ENCODE measurements at places on chromosomes 5 and 9.

DNA sequence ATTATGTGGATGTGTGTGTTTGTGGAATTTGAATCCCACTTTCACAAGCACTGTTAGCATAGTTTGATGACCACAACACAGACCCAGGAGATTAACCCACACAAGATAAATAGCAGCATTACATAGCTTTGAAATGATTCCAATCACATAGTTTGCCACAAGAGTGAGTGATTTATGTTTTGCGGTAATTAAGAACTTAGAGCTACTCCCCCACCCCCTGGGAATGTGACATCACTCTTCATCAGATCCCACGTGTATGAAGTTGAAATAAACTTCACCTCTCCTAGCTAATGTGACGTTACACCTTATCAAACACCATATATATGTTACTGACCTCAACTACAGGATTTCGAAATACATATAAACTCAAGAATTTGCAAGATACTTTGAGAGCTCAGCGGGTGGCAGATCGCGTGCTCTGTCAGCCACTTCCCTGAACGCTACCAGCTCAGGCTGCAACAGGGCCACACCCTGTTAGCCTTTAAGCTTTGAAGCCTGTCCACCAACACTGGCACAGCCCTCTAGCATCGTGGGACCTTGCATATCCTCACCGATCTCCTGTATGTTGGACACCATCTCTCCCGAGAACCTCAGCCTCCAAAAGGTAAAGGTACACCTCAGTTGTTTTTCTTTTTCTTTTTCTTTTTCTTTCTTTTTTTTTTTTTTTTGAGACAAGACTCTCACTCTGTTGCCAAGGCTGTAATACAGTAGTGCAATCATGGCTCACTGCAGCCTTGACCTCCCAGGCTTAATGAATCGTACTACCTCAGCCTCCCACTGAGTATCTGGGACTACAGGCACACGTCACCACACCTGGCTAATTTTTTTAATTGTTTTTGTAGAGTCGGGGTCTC is 1.7 kb upstream of the AGTPBP1 start:
- DNase-seq: no peak

GRCh38 chr9:112757282-112757883 is 6.8 kb downstream of the SNX30 start:
- DNase-seq: no peak

GRCh38 chr9:37747271-37747753 is 6.3 kb upstream of the TRMT10B start:
- peak; percentile 36 for DNase-seq

DNA sequence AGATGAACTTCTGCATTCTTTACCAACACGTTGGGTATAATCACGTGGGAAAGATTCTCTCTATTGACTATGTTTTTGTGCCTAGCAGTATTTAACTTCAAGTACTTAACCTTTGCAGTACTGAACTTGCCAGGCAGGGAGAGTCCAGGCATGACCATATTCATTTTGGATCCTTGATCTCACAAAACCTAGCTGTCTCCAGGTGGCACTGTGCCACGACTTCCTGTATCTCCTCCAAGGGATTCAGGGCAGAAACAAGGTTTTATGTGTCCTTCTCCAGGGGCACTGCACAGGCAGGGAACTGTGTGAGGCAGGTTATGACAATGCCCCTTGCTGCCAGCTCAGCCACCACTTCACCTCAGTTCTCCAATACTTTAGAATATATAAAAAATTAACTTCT is 11.7 kb upstream of the IFNA5 start:
- no peak for DNase-seq

DNA sequence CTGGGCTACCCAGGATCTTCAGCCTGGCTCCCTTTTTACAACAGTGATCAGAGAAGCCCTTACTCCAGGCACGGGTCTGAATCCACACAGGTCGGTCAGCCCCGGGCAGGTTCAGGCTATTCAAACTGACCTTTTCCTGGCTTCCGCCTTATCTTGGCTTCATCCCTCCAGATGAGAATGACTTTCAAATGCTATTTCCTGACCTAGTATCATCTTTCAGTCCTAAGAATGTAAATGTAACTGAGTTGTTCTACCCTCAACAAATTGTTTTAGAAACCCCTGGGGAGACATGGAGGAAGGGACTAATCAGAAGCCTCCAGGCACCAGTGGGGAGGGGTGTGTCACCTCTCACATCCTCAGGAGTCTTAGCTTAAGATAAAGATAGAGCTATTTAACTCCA is 213.2 kb downstream of the EPB41L4A start:
- DNase-seq: no peak

DNA sequence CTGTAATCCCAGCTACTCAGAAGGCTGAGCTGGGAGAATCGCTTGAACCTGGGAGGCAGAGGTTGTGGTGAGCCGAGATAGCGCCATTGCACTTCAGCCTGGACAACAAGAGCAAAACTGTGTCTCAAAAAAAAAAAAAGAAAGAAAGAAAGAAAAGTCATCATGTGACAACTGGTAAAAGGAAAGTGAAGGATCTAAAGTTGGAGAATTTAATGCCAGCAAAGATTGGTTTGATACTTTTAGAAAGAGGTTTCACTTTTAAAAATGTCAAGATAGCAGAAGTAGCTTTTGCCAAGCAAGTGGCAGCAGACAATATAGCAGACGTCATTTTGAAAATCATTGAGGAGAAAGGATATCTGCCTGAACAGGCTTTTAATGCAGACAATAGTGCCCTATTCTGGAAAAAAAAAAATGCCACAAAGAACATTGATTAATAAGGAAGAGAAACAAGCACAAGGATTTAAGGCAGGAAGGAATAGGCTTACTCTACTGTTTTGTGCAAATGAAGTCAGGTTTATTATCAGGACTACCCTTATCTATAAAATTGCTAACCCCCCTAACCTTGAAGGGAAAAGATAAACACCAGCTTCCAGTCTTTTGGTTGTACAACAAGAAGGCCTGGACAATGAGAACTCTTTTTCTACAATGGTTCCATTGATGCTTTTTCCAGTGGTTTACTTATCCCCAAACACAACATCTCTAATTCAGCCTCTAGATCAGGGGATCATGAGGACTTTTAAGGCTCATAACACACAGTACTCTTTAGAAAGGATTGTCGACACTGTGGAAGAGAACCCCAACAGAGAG is 12.0 kb downstream of the PKD2L2 start:
- DNase-seq: no peak

DNA sequence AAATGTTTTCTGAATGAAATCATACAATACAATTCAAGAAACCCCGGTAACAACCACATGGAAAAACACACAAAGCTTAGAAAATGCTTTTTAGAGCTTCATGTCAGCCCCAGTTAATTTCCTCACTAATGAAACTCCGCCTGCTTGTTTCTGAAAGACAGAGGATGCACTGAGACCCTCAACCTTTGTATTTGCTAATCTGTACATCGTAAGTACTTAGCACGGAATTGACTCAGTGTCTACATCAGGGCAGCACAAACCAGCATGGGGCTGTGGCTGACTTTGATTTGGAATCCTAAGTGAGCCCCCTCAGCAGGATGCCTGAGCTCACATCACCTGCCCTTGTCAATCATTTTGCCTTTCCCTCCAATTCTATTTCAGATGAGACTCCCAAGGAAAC is 499.1 kb upstream of the MPDZ start:
- no peak for DNase-seq

DNA sequence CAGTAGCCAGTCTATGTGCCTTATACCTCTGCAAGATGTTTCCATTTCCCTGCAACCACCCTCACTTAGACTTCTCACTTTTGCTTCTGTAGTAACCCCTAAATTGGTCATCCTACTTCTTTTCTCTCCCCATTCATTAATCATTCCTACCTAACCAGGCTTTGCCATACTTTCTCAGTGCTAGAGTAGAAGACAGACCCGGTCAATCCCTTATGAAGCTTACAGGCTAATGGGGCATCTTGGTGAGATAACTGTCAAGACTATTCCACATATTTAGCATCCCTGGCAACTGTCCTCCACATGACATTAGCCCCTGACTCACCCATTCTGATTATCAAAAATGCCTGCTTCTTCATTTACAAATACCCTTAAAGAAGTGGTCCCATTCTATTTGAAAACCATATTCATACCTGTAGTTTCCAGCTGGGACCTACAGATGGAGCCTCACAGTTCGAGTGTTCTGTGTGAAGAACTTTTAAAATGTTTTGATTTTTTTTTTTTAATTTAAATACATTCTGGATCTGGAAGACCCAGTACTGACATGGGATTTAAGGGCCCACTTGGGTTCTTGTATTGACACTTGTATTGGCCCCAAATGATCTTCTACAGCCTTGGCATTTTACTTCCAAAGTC is 21.0 kb downstream of the F2RL2 start:
- no peak for DNase-seq

GRCh38 chr5:123115020-123115419 is 26.0 kb downstream of the PRDM6 start:
- DNase-seq: no peak

DNA sequence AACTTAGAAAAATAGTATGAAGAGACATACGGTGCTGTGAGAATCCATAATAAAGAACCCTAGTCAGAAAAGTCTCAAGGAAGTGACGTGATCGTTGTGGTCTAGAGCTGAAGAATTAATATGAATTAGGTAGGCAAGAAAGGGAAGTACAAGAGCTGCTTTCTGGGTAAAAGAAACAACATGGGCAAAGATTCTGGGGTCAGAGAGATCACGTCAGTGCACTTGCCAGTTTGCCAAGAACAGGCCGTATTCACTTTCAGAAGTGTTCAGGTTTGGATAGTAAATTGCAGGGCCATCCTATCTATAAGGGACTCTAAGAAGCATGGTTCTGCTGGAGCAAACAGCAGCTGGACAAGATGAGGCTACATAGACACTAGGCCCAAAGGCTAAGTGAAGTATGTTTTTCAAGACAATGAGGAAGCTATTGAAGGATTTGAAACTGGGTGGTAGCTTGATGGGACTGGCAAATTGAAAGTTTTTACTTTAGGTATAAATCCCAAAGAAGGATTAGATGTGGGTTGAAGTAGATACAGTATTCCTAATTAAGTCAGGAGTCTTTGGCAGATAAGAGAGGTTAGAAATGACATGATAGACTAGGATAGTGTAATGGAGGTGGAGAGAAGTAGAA is 4.8 kb upstream of the CHD1 start:
- no peak for DNase-seq

DNA sequence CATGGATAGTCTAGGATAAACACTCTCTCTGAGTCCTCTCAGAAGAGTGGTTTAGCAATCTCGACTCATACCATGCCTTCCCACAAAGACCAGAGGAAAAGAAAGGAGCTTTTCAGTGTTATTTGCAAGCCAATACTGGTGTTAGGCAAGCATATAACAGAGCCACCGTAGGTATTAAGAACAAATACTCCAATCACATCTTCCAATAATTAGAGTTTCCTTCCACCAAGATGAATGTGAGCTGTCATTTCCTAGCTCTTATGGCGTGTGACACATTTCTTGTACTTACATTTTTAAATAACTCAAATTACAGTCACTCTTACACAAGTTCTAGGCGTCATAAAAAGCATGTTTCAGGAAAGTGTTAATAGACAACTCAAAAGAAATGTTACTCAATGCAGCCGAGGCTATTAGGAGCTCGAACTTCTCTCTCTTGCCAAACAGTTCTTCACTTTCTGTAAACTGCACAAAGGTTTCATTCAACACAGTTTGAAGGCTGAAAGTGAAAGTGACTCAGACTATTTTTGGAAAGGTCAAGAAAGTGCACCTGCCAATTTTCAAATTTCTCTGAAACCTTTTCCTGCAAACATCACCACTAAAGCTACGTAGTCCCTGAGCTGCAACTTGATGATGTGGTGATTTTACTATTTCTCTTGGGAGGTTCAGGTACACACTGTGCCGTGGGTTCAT is 153.8 kb downstream of the AUH start:
- DNase-seq: no peak

DNA sequence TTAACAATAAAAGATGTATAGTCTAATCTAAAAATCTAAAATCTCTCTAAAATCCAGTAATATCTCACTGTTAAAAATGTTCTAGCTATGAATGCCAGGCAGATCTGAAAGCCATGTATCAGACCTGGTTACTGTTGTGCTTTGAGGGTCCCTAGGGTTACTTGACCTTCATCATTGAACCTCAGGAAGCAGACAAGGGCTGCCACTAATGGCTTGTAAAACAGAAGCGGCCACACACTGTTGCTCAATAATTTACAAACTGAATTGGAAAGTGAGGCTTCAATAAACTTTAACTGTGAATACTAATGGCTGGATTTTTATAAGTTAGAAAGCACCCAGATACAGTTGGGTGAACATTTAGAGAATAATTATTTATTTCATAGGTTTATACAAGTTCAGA is 198.0 kb upstream of the RPS23 start:
- DNase-seq: no peak

DNA sequence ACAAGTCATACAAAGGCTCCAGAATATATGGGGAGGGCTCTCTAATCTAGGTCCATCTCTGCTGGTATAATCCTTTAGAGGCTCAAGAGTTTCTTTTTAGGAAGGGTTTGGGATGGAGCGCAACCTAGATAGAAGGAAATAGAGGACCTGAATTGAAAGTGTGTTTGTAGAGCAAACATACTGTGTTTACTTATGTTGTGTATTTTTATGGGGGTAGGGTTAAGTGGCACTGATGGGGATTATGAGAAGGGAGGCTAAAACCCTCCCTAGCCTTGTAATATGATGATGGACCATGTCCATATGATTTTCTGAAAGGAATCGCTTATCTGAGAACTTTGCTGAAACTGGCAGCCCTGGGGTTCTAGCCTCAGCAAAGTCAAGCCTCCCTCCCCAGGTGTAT is 4.4 kb upstream of the ELL2 start:
- no peak for DNase-seq

GRCh38 chr5:97909541-97909940 is 726.5 kb upstream of the RIOK2 start:
- DNase-seq: no peak

DNA sequence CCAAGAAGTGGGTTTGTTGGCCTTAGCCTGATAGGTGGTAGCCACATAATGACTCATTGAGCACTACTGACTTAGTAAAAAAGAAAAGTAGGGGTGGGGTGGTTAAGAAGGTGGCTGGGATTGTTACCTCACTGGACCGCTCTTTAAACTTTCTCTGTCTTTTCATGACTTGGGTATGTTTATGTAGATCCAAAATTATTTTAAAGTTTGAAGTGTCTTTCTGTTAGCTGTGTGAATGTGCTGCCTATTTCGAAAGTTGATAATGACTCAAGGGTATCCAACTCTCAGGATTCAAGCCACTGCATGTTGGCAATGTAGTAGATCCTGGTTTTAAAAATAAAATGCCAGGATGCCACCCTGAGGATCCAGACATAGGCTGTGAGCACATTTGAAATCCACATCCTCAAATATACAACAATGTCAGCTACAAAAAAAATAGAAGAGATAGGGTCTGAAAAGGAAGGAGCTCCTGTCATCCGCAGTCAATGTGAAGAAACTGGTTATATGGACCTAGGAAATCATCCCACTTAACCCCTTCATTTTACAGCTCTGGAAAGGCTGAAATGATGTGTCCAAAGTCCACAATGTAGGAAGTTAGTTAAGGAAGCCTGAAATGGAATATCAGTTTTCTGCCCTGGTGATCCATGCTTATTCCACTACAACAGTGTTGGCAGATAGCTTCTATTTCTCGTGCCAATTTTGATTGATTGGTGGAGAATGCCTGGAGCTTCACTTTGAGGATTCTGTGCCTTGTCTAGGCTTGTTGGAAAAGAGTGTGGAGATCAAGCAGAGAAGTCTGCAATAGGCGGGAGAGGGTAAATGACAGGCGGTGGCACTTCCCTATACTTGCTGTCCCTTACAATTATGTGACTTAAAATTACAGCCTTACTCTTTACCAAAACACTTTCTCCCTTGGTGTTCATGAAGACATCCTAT is 23.4 kb downstream of the ZNF462 start:
- DNase-seq: no peak
